Activated CD8-positive, alpha-beta memory T cell treated with anti-CD3 and anti-CD28 coated beads, Interleukin-2, amount 10 ng/mL, durations not matched to agents 7 days and 5 days (primary cell): ENCODE measurements at places on chromosomes 2 and 18.

DNA sequence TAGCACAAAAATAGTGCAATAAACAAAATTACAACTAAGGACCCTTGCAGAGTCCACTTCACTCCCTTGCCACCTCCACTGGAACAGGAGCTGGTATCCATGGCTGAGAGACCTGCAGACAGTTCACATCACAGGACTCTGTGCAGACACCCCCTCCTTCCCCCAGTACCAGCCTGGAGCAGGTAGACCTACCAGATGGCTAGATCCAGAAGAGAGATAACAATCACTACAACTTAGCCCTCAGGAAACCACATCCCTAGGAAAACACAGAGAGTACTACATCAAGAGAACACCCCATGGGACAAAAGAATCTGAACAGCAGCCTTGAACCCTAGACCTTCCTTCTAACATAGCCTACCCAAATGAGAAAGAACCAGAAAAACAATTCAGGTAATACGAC, 49.8 kb downstream of the FBXO15 start:
- peaks cover 1% of the 10 kb centered on the region for H3K36me3 ChIP-seq
- no peaks in the 10 kb centered on the region for H3K4me1 ChIP-seq
- no peak overlapping the region for H3K4me3 ChIP-seq
- DNase-seq = no peak

DNA sequence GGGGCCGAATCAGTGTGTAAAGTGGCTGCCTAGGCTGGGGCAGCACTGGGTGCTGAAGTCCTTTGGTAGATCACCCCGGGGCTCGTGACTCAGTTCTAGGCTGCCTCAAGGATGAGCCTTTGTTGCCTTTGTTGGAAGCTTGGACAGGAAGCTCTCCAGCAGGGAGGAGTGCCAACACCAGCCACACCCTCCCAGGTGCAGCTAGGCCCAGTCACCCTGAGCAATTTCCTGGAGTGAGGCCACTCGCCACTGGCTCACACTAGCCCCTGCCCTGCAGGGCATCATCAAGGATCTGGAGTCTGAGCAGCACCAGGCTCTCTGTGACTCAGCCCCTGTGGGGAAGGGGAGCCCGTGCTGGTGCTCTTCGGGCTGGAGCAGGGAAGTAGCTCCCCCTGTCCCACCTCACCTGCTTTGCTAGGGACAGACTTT, 6.7 kb upstream of the SDC1 start:
- no peaks in the 10 kb centered on the region for H3K36me3 ChIP-seq
- H3K27ac ChIP-seq = no peak overlapping the region
- H3K4me3 ChIP-seq = no peak overlapping the region
- peaks cover 46% of the 10 kb centered on the region for H3K27me3 ChIP-seq

DNA sequence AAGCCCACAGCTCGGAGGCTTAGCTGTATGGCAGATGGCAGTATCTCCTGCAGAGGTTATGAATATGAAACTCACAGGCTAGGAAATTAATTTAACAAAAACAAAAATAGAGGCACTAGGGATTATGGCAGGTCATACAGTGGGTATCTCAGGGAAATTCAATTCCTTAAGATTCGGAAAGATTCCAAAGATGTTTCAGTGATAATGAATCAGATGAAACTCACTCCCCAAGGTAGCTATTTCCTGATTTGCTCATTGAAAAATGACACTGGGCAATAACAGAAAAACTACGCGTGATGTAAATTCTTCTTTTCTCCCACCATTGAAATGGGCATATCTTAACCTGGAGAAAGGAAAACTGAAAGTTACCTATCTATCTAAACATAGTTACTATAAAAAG, 414.1 kb downstream of the STK39 start:
- H3K4me1 ChIP-seq = no peaks in the 10 kb centered on the region
- DNase-seq = no peak

DNA sequence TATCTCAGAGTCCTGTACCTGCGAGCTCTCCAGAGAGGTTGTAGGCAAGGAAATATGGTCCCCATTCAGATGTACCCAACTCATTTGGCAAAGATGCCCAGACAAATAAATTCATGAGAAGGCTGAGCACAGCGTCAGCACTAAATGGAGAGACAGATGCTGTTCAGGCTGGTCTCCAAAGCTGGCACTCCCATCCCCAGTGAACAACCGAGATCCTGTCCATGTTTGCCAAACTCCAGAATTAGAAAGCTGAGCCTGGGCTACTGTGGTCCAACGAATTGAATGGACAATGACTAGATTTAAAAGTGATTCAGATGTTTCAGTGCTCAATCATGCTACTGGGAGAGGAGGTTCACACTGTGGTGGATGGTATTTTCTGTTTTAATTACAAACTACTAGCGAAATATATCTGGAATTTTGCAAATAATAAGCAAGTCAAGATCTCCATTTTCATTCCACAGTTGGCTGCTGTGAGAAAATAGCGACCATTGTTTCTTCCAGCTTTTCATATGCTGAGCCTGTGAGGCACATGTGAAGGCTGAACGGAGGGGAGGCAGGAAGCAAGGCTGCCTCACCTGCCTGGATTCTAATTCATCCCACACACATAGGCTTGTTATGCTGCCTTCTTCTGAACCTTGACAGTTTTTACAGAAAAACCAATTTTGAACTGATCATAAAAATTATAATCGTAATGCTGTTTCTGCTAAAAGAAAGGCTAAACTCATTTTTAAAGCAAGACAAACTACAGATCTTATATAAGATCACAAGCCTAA, 22.6 kb upstream of the DAPL1 start:
- H3K27ac ChIP-seq = no peak overlapping the region
- H3K27me3 ChIP-seq = no peaks in the 10 kb centered on the region
- H3K4me1 ChIP-seq = no peaks in the 10 kb centered on the region

GRCh38 chr2:23533338-23533695, 148.3 kb downstream of the KLHL29 start:
- no peak for DNase-seq
- H3K4me1 ChIP-seq = peaks cover 25% of the 10 kb centered on the region
- H3K4me3 ChIP-seq = no peak overlapping the region
- H3K27ac ChIP-seq = no peak overlapping the region
- H3K27me3 ChIP-seq = no peaks in the 10 kb centered on the region

DNA sequence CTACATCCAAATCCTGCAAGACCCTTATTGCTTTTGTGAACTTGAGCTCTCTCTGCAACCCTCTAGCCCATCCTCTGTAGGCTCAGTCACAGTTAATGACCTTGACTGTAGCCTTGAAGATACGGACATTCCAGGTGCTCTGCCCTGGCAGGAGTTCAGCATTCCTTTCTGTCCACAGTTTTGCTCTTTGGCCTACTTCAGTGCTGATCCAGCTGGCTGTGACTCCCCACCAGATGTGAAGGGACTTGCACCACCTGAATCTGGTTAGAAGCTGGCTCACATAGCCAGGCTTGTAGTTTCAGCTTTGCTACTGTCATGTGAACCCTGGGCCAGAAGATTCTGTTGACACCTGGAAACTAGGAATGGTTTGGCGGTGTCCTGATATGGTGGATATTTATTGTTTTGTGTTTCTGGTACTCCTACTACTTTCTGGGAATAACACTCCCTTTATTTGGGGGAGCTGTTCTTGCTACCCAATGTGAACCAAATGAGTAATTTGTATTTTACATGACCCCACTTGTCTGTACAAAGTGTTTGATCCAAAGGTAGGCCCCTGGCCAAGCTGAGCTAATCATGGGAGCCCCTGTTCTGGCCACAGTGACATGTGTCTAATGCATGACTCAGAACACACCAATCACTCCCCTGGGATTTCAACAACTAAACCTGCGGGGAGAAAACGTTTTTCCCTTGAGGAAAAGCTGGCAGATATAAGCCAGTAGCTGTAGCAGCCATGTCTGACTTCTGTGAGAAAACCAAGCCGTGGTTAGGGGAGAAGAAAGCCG, 73.4 kb downstream of the CDCA7 start:
- H3K36me3 ChIP-seq = no peaks in the 10 kb centered on the region
- no peak for DNase-seq

DNA sequence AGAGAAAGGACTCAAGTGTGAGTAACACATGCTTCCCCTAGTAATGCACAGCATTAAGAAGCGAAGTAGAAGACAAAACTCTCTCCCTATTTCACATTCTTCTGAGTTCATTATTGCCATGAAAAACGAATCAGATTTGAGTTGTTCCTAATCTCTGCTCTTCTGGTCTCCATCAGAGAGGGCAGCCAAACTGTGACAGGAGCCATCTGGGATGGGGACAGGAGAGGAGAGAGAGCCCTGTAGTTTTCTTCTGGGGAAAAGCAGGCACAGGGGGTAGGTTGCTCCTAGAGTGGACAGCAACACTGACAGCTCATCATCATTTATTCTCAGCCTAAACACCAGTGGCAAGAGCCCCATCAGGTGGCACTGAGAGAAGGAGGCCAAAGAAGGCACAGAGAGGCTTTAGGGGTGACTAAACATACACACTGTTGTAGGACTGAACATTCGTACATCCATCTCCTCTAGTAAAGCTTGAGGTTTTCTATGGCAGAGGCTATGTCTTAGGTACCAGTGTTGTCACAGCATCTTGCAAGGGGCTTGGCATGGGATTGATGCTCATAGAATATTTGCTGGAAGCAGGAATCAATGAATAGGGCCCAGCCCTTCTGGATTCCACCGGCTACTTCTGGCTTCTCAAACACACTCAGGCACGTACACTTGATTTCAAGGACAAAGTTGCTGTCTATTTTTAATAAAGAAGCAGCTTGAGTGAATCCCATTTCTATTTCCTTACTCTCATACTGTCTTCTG, 33.1 kb downstream of the SLC8A1 start:
- no peak for DNase-seq
- no peaks in the 10 kb centered on the region for H3K36me3 ChIP-seq
- H3K27me3 ChIP-seq = no peaks in the 10 kb centered on the region
- H3K4me1 ChIP-seq = no peaks in the 10 kb centered on the region

GRCh38 chr18:6543330-6543908, 128.7 kb upstream of the L3MBTL4 start:
- H3K4me3 ChIP-seq = no peak overlapping the region
- H3K36me3 ChIP-seq = no peaks in the 10 kb centered on the region
- DNase-seq = no peak
- no peak overlapping the region for H3K27ac ChIP-seq
- no peaks in the 10 kb centered on the region for H3K27me3 ChIP-seq
- no peaks in the 10 kb centered on the region for H3K4me1 ChIP-seq

- H3K27me3 ChIP-seq = no peaks in the 10 kb centered on the region
- no peak for DNase-seq
- no peaks in the 10 kb centered on the region for H3K4me1 ChIP-seq
- no peak overlapping the region for H3K27ac ChIP-seq
- H3K4me3 ChIP-seq = no peak overlapping the region
These were observed 409.7 kb upstream of the PIK3C3 start for GRCh38 chr18:41545091-41545888.

GRCh38 chr2:149606251-149606811, 18.8 kb upstream of the MMADHC start:
- DNase-seq = no peak
- no peak overlapping the region for H3K4me3 ChIP-seq
- H3K4me1 ChIP-seq = peaks cover 6% of the 10 kb centered on the region
- H3K36me3 ChIP-seq = peaks cover 1% of the 10 kb centered on the region
- H3K27ac ChIP-seq = no peak overlapping the region

DNA sequence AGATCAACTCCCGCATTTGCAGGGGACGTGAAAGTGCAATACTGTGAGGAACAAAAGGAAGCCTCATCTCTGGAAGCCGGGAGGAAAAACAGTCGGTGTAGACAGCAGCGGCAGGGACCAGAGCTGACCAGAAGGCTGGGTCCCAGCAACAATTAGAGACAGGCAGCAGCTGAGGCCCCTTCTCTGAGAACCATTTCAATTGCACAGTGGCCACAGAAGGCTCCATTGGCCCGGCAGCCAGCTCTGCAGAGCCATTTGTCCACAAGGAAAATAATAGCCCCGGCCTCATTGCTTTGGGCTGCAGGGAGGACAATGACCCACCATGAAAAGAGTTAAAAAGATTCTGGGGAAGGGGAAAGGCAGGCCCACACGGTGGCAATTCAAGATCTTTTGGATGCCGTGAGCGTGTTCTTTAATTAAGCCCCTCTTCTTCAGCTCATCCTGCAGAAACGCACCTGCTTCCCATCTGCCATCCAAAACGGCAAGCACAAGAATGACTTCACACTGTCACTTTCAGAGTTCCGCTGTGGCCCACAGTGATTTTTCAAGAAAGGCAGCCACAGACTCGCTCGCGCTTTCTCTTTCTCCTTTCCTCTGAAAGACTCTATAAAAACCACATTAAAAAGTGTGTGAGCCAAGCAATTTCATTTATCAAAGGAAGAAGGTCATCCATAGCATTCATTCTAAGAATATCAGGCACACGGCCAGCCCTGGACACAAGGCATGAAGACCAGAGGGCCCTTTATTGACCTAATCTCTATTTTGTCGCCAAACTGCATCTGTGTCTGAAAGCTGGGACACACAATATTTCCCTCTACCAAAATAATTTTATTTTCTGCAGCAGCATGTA, 293.6 kb downstream of the SOX11 start:
- H3K4me1 ChIP-seq = no peaks in the 10 kb centered on the region
- no peaks in the 10 kb centered on the region for H3K27me3 ChIP-seq
- H3K36me3 ChIP-seq = no peaks in the 10 kb centered on the region
- H3K27ac ChIP-seq = no peak overlapping the region
